ENCODE measurements at places on chromosomes 16 and 17.

DNA sequence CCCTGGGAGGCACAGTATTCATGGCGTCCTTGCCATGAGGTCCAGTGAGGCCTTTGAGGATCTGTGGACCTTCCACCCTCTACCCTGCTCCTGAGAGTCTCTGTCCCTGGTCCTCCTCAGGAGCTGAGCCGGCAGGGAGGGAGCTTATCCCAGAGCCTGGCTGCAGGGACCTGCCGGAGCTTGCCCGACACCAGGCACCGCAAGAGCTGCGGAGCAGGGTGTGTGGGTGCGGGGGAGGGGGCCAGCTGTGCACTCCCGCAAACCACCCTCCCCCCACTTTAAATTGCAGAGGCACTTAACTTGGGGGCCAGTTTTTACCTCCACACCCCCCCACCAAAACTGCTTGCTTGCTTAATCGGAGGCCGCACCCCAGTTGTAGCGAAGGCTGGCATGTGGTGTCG is 609 bp upstream of the ZNF750 start:
- DNase-seq, result no peak

DNA sequence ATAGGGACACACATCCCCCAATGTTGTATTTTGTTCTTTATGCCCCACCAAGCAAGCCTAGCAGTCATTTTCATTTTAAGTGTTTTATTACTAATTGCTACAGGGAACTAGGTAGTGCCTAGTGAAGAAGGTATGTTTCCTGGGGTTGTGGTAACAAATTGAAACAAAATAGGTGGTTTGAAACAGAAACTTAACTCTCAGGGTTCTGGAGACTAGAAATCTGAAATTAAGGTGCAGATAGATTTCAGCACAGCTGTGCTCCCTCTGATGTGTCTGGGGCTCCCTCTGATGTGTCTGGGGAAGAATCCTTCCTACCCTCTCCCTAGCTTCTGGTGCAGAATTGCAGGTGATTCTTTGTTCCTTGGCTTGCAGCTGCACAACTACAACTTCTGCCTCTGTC is 390.1 kb downstream of the ZFHX3 start:
- no peak for DNase-seq

- DNase-seq, result peak; percentile 9
Observed at GRCh38 chr16:67198238-67198734, 645 bp upstream of the ELMO3 start.

DNA sequence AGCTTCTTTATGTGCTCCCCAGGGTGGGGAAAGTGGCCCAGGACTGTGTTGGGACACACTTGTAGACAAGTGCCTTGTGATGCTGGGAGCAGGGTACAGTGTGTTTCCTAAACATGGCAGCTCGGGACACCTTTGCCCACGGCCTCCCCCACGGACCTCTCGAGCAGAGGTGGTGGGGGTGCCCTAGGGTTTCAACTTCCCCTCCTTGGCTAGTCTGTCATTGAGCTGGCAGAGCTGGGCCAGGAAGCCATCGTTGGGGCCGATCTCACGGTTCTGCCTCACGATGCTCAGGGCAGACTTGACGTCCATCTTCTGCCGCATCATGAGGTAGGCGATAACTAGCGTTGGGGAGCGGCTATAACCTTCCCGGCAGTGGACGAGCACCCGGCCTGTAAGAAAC is 9.4 kb downstream of the DUSP3 start:
- no peak for DNase-seq

- no peak for DNase-seq
Observed at GRCh38 chr17:33572615-33573014, 279.5 kb upstream of the ASIC2 start.

DNA sequence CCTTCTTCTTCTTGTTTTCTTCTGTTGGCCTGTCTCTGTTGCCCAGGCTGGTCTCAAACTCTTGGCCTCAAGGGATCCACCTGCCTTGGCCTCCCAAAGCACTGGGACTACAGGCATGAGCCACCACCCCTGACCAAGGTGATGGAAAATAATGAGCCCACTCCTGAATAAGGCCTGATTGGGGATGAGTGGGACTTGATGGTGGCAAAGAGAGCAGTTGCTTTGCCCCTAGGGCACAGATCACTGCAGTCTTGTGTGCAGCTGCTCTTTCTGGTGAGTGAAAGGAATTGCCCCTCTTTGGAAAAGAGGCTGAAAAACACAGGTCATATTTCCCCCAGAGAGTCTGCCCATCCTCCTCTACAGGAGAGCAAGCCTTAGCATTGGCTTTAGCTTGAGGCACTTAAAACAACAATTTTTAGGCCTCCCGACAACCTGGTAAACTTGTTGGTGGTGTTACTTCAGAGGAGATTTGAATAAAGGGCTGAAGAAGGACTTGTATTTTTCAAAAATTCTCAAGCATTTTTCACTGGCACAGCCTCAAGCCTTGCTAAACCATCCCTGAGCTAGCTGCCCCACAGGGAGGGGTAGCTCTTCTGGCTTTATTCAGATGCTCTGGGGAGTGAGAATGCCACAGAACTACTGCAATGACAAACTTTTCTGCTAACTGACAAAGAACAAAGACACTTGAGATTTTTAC is 6.1 kb upstream of the PDP2 start:
- DNase-seq, result no peak

DNA sequence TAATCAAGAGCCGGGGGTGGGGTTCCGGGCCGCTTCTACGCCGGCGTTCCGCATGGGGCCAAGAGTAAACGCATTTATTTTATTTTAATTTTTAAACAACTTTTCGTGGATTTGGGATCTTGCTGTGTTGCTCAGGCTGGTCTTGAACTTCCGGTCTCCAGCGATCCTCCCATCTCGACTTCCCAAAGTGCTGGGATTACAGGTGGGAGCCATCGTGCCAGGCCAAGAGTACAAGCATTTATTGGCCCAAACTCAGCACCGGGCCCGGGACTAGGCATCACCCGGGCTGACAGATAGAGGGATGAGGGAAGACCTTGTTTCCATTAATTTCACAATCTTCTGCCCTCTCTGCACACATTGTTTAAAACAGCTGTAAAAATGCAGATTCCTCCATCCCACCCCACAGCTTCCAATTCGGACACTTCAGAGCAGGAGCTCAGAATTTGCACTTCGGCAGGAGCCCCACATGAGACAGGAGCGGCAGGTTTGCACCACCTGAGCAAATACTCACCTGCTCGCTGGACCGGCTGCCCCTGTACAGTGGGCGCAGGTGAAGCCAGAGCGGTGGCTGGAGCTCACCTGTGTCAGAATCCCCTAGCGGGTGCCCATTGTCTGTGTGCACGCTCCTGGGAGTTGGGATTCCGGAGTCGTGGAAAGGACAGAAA is 663 bp upstream of the GINS2 start:
- no peak for DNase-seq

- DNase-seq, result no peak
Observed at GRCh38 chr16:54821731-54822130, 108.9 kb upstream of the IRX5 start.

DNA sequence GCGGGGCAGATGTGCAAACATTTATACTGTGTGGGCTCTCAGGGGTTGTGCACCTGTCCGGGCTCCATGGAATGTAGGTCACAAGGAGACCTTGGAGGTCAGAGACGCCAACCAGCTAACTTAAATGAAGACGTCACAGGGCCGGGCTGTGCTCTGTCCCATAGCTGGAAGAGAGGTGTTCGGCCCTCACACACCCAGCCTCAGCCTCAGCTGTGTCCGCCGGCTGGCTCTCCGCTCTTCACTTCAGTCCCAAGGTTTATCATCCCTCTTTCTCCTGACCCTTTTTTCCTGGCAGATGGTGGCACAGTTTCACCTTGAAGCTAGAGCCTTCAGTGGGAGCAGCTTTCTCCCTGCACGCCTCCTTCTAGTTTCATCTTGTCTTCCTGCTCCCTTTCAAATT is 6.0 kb upstream of the RBFOX3 start:
- no peak for DNase-seq

- no peak for DNase-seq
Observed at GRCh38 chr16:9837481-9837880, 344.7 kb downstream of the GRIN2A start.

- peak; percentile 93 for DNase-seq
Observed at GRCh38 chr17:33131620-33132019, 140.0 kb downstream of the SPACA3 start.

GRCh38 chr16:14121142-14121541 is 50.0 kb downstream of the MRTFB start:
- DNase-seq, result no peak

DNA sequence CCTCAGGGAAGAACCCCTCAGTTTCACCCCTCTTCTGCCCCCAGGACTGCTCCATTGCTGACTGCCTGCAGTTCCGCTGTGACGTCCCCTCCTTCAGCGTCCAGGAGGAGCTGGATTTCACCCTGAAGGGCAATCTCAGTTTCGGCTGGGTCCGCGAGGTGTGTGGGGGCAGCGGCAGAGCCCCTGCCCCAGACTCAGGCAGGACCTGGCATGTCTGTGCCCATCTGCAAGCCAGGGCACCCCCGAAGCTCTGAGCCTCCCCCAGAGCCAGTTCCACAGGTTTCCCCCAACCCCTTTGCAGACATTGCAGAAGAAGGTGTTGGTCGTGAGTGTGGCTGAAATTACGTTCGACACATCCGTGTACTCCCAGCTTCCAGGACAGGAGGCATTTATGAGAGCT is 4.4 kb downstream of the COX6A2 start:
- DNase-seq, result no peak

- no peak for DNase-seq
Observed at GRCh38 chr17:70709596-70709995, 540.3 kb downstream of the KCNJ2 start.

DNA sequence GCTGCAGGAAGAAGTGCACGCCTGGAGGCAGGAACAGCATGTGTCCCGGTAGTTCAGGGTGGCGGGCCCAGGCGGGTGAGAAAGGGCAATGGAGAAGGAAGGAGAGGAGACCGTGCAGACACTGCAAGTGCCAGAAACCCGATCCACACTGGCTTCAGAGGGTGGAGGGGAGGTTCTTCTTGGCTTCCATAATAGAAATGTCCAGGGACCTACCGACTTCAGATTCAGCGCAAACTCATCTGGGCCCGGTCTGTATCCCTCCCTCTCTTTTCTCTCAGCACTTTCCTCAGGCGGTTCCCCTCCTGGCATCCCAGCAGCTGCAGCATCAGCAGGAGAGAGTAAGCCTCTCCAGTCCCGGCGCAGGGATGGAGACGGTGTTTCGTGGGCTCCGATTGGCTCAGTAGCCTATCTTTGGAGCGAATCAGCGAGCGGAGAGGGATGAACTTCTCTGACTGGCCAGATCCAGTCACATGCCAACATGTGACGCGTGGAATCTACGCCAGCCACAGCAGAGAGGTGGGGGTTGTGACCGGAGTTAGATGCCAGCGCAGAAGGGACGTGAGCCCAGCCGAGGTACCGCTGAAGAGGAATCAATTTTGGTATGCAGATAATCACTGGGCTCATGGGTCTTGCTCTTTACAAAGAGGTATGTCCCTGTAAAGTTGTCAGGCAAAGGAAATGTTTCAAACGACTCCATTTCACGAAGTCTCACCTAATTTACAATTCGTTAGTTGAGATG is 1.9 kb upstream of the PRPSAP2 start:
- DNase-seq, result peak; percentile 100

DNA sequence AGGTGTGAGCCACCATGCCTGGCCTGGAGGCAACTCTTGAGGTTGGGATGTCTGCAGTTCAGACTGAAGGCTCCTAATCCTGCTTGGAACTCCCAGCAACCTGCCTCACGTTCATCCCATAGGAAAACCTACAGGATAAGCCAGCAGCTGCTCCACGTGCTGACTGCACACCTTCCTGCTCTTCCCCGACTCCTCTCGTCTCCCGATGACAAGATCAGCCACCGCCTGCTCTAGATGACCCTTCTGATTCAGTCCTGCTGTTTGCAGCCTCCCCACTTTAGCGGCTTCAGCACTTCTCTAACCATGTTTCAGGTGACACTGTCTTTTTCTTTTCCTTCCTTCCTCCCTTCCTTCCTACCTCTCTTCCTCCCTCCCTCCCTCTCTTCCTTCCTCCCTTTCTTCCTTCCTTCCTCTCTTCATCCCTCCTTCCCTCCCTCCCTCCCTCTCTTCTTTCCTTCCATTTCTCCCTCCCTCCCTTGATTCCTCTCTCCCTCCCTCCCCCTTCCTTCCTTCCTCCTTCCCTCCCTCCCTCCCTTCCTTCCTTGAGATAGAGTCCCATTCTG is 61.8 kb downstream of the EMP2 start:
- DNase-seq, result no peak

DNA sequence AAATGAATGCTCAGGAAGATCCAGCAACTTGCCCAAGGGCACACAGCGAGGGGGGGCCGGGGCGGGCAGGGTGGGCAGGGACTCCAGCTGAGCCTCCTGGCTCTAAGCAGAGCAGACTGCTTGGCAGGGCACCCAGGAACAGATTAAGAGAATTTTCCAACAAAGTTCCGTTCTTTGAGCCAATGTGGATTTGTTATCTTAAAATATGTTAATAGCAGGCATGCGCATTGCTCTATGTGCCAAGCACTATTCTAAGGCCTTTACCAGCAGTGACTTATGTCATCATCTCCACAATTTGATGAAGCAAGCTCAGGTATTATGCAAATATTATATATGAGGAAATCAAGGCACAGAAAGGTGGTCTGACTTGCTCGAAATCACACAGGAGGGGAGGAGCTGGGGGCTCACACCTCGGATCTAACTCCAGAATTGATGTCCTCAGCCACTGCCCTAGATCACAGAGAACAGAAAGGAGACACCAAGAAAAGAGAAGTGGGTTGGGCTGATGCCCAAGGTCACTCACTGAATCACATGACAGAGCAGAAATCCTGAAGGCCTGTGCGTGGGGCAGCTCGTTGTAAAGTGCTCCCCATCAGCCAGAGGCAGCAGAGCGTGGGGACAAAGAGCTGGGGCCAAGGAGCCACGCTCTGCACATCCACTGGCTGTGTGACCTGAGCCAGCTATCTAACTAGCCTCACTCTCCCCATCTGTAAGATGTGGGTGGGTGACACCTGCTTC is 23.2 kb upstream of the MEAK7 start:
- DNase-seq, result no peak

GRCh38 chr16:31090540-31090939 is 1.8 kb upstream of the PRSS53 start:
- no peak for DNase-seq

- DNase-seq, result no peak
Observed at GRCh38 chr16:15581127-15581815, 61.7 kb downstream of the MARF1 start.

DNA sequence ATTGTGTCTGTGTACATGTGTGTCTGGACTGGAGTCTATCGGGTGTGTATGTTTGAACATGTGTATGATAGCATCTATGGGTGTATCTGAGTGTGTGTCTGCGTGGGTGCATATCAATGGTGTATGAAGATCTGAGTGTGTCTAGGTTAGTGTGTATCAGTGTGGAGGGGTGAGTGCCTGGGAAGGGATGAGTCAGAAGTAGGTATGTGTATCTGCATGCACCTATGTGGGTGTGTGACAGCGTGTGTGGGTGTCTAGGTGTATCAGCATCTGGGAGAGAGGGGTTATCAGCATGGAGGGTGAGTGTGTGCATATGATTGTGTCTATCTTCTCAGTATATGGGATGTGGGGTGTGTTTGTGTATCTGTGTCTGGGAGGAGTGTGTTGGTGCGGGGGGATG is 58.2 kb upstream of the LHX1 start:
- no peak for DNase-seq

GRCh38 chr17:78105101-78105500 is 23.5 kb downstream of the TMC6 start:
- DNase-seq, result no peak

- DNase-seq, result no peak
Observed at GRCh38 chr16:65312071-65312470, 190.2 kb upstream of the CDH11 start.
